Hematopoietic multipotent progenitor cell (in vitro differentiated cells): ENCODE measurements at places on chromosomes 1 and 21. TPM values are rescaled to one million over a fixed set of nuclear protein-coding genes. Genes with fewer than 3 reads are reported as not detected.

The CYP4A22 gene
- under 0.01 TPM for total RNA-seq

The THEM5 gene
- not detected for total RNA-seq

DNA sequence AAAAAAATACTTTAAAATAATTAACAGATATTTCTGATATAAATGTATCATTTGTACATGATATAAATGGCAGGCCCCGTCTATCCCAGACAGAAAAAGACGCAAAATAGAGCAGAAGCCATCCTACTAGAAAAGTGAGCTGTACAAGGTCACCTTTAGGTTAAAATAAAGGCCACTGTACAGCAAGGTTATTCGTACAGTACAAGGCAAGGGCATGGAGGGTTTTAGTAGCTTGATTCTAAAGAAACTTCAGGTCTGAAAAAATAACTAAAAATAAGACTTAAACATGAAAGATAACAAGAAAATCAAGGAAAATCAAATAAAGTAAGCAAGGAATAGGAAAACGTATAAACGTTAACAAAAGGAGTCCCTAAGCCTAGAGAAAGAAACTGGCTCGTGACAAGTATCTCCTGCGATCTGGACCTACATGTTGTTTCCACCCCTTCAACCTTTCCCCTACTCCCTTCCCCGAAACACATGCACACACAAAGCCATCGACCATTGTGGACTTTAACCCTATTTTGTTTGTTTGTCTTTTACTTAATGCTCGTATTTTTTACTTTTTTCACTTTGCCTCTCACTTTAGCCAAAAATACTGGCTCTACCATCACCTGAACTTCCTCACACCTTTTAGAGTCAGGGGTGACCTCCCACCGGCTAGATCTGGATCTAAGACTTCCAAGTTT is 26.5 kb upstream of the SLC30A10 start:
- DNase-seq: no peak

GRCh38 chr1:39895731-39896480 is 5.8 kb downstream of the MYCL start:
- no peak for DNase-seq

- DNase-seq: no peak
These were observed 25.7 kb upstream of the PDE9A start for GRCh38 chr21:42627527-42628289.

DNA sequence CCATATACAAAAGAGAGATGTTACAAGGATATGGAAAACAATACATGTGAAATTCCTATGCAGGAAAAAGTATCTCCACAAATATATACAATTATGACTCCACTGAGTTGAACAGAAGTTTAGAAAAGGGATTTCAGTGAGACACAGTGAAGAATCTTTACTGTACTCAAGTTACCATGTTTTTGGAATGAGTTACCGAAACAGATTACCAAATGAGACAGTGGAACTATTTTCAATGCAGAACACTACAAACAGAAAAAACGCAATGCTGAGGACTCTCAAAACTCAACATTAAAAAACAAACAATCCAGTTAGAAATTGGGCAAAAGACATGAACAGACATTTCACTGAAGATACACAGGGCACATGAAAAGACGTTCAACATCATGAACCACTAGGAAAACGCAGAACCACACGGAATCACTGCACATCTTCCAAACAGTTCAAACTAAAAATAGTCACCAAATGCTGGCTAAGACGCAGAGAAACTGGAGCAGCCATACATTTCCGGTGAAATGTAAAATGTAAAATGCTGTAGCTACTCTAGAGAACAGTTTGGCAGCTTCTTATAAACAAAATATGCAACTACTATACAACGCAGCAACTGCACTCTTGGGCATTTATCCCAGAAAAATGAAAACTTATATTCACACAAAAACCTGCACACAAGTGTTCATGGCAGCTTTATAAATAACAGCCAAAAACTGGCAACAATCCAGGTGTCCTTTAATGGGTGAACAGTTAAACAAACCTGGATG is 118.7 kb downstream of the UBR4 start:
- DNase-seq: no peak

- no peak for DNase-seq
These were observed 376 bp downstream of the AVPR1B start for GRCh38 chr1:206116873-206117150.

- DNase-seq: no peak
These were observed 538.5 kb downstream of the KIF26B start for GRCh38 chr1:245693116-245693793.

- DNase-seq: no peak
These were observed 1.9 kb downstream of the C1orf162 start for GRCh38 chr1:111475701-111476100.

DNA sequence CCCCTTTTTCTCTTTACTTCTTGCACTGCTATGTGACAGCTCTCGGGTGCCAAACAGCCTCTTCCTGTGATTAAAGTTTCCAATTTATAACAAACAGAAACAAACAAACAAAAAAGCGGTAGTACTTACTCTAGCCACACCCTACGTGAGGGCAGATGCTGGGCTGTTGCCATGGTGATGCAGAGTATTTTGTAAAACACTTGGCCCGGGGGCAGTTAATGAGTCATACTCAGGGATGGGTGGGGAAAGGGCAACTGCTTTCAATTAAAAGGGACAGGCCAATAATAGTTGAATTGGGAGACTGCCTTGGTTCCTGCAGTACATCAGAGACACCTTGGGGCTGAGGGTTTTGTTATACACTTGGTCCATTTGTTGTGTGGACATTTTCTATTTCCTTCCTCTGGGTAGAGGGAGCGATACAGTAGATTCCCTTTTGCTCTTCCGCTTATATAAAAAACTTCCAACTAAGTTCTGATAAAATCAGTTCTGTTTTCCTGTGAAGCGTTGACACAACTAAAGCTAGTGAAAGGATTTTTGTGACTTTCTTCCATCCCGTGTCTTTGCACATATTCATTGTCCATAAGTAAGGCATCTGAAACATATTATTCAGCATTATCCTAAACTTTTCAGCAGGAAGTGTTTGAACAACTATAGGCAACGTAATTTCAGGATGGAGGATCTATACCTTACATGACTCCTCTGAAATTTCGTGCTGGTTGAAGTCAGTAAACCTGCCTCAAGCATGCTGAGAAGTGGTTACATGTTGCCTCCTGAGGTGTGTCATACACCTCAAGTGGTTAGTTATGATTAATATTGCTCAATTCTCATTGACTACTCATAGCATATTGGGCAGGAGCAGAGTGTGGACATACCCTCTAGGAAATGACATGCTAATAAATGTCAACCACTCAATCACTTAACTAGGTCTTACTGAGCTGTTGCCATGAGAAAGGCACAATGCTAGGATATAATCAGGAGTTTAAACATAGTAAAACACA is 36.7 kb upstream of the THEM4 start:
- DNase-seq: peak; percentile 98

GRCh38 chr1:174118751-174119150 is 40.6 kb upstream of the RABGAP1L start:
- DNase-seq: no peak

The RIPPLY3 gene
- total RNA-seq: under 0.01 TPM

DNA sequence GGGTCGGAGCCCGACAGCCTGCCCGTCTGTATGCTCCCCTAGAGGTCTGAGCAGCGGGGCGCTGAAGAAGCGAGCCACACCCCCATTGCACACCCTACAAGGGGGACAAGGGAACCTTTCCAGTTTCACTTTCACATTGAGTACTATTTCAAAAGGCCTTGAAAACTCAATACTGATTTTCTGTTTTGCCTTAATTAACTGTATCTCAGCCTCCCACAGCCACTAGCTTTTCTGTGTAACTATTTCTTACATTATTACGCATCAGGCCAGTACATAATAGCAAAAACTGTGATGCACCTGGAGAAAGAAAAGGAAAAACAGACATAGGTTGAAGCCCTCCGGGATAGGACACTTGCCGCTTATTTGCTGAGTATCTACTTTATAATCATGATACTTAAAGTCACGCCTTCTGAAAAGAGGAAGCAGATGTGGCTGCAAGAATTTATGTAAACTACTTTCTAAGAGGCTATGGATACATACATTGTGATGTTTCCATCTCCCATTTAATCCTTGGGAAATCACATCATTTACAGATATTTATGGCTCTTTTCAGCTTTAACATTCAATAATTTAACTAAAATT is 1719.5 kb downstream of the MRPL39 start:
- peak; percentile 2 for DNase-seq

DNA sequence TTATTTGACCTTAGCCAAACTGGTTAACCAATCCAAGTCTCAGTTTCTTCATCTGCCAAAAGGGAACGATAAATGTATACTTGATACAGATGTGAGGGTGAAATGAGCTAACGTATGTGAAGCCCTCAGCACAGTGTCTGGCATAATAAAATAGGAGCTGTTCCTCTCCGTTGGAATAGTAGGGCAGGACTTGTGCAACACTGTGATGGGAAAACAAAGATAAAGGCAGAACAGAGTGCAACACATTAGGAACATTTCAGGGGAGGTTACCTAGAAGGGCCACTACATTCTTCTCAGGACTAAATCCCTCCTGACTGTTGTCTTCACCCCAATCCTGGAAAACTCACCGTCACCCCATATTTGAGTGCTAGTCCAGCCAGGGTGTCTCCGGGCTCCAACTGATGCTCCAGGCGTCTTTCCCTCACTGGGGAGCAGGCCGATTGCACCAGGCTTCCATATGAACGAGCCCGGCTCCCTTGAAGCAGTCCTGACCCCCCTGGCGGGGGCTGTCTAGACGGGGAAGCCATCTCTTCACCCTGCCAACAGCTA is 896 bp downstream of the LYSMD1 start:
- DNase-seq: no peak

The AJAP1 gene
- under 0.01 TPM for total RNA-seq

DNA sequence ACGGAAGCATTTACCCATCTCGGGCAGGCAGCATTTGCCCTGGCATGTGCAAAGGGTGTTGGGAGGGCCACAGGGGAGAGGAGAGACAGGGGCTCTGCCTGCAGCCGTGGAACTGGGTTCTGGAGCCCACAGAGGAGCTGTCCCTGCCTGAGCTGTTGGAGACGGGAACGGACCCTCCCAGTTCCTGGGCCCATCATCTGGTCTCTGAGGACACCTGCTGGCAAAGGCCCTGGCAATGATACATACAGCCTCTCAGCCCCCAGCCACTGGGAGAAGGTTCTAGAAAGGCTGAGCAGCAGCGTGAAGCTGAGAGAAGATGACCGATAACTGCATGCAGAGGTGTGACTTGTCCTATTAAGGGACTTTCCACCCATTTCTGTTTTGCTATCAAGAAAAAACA is 31.4 kb downstream of the FAAP20 start:
- no peak for DNase-seq

The KRTAP7-1 gene
- not detected for total RNA-seq

DNA sequence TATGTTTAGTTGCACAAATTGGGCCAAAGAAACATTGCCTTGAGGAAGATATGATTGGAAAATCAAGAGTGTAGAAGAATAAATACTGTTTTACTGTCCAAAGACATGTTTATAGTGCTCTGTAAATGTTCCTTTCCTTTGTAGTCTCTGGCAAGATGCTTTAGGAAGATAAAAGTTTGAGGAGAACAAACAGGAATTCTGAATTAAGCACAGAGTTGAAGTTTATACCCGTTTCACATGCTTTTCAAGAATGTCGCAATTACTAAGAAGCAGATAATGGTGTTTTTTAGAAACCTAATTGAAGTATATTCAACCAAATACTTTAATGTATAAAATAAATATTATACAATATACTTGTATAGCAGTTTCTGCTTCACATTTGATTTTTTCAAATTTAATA is 43.0 kb downstream of the CD46 start:
- DNase-seq: no peak

- no peak for DNase-seq
These were observed 20.7 kb downstream of the FOXO6 start for GRCh38 chr1:41381692-41382479.

DNA sequence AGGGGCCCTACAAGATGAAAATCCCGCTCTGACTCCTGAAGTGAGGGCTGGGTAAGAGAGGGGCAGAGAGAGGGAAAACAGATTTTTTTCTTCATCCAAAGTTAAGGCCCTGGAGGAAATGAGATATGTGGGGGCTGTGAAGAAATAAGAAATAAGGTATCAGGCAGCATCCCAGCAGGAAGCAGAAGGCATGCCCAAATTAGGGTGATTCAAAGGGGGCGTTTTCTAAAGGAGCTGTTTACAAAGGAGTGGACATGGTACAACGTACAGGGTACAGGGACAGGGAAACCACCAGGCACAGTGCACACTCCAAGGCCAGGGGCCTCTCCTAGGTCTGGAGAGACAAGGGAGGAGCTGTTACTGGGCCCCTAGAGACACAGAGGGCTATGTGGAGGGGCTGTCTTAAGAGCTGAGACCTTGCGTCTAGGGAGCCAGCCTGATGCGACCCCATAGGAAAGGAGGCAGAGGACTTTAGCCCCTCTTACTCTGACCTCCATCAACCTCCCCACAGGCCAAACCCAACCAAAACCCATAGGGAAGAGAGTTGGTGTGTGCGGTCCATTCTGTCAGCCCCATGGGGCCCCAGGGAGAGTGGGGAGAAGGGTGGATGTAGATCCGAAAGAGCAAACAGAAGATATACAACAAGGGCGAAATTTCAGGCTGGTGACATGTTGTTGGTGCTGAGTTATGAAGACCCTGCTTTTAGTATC is 38.6 kb downstream of the STYXL2 start:
- peak; percentile 35 for DNase-seq

- DNase-seq: no peak
These were observed 188.5 kb upstream of the CHRM3 start for GRCh38 chr1:239197871-239198270.
